Progenitor cell of endocrine pancreas (in vitro differentiated cells): ENCODE measurements at places on chromosomes 2 and 18.

GRCh38 chr2:210577263-210578071 lies 21.1 kb downstream of the CPS1 start:
- DNase-seq, result no peak

DNA sequence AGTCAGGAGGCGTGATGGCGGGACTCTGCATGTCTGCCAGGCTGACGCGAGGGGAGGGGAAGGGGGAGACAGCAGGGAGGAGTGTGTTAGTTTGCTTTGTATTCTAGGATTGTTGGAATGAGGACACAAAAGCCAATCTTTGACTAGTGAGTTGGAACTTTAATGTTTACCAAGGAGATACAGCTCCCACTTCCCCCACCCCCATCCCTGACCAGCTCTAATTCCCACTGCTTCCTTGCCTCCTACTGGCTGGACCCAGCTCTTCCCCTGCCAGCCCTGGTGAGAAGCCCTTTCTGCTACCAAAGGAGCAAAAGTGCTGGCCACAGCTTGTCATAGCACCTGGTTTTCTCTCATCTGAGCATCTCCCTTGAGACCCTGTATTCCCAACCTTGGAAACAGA lies 84.5 kb downstream of the CELF4 start:
- DNase-seq, result no peak

GRCh38 chr18:484749-485464 lies 15.6 kb downstream of the COLEC12 start:
- DNase-seq, result no peak

DNA sequence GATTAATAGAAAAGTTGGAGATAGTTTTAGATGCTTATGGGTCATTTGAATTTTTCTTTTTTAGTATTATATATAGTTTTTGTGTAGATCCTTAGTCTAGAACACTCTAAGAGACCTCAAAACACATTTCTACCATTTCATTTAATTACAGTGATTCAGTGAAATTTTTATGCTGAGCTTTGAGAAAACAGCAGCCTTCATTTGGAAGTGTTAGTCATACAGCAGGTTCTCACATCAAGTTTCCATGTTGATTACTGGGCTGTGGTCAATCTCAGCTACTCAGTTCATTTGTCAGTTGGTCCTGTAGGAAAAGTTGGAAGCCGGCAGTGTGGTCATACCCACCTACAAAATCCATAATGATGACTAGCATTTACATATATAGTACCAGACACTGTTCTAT lies 37.9 kb downstream of the MAP3K19 start:
- no peak for DNase-seq

- no peak for DNase-seq
Measured at GRCh38 chr18:75075016-75075305, 134.0 kb downstream of the PTGR3 start.

- no peak for DNase-seq
Measured at GRCh38 chr2:239475161-239476028, 74.6 kb upstream of the HDAC4 start.

DNA sequence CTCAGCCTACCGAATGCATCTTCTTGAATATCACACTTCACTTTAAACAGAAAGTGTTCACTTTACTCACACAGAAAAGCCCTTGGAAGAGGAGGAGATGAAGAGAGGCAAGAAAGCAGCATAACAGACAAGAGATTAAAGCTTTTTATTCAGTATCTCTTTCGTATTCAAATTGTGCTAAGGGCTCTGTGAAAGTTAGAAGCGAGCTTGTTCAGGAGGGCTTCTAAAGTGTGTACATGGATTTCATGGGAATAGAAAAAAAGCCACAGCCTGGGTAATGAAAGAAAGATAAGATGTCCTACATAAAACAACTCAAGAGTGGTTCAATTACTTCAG lies 531.9 kb downstream of the TMEM182 start:
- DNase-seq, result no peak

DNA sequence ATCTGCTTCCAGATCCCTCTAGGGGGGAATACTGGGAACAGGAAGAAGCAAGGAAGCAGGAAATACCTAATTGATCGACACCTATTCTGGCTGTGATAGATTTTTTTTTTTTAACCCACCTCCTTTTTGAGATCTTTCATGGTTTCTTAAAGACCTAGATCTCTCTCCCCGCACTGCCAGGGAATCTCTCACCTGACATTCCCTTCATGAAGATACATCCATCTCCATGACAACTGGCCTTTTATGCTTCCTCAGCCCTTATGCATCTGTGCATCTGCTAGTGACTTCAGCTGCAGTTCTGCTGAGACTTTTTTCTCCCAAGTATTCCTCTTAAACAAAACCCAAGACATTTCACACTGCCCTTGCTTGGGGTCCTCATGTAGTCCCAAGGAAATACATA lies 21.1 kb upstream of the CPO start:
- no peak for DNase-seq

GRCh38 chr18:14221689-14222088 lies 89.5 kb upstream of the ZNF519 start:
- DNase-seq, result no peak

DNA sequence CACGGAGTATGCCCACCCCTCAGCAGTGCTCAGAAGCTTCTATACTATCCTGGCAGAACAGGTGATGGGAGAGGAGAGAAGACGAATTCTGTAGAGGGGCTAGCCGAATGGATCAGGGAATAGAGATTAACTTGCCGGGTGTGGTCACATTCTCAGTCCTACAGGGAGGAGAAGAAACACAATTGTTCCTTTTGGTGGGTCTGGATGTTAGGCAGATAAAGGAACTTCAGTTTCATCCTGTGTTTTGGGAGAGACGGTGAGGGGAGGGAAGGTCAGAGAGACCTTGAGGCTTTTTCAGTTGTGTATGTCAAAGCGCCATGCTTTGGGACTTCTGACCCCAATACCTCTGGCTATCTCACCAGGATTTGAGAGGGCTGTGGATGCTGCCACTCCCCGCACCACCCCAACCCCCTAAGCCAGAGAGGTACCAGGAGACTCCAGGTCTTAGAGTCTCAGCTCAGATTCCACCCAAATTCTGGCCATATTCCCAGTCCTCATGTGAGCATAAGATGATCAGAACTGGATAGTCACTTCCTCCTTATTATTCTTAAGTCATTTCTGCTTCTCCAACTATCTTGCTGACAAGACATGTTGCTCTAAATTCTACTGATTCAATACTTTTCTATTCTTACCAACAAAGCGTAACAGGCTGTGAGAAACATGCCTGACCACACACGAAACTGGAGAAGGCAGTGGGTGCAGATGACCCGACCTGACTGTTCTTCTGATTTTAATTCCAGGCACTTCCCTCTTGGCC lies 2.3 kb upstream of the TMEM37 start:
- DNase-seq, result no peak

- DNase-seq, result no peak
Measured at GRCh38 chr2:190553254-190553653, 18.7 kb upstream of the NEMP2 start.

DNA sequence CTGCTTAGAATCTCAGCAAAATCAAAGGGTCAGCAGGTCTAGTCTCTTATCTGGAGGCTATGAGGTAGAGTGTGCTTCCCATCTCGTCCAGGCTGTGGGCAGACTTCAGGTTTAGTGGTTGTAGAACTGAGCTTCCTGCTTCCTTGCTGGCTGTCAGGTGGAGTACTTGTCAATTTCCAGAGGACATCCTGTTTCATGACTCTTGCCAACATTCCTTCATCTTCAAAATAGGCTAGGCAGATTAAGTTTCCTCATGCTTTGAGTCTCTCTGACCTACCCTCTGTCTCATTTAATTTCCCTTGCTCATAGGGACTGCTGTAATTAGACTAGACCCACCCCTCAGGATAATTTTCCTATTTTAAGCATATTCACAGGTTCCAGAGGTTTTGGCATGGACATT lies 562.6 kb downstream of the SPAG16 start:
- no peak for DNase-seq

DNA sequence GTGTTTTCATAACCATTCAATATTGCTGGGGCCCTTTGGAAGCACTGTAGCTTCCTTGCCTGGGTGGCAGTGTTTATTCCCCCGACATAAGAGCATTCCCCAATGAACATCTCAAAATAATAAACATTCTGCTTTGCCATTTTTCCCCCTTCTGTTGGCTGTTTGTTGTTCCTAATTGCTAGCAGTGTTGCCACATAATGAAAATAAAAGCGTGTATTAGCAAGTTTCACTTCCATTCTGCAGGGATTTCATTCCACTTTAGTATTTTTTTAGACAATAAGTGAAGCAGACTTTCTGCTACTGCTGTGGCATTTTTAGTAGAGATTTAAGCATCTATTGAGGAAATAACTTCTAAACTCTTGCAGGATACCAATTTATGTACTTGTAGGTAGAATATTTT lies 154.7 kb upstream of the GALNT13 start:
- DNase-seq, result no peak

DNA sequence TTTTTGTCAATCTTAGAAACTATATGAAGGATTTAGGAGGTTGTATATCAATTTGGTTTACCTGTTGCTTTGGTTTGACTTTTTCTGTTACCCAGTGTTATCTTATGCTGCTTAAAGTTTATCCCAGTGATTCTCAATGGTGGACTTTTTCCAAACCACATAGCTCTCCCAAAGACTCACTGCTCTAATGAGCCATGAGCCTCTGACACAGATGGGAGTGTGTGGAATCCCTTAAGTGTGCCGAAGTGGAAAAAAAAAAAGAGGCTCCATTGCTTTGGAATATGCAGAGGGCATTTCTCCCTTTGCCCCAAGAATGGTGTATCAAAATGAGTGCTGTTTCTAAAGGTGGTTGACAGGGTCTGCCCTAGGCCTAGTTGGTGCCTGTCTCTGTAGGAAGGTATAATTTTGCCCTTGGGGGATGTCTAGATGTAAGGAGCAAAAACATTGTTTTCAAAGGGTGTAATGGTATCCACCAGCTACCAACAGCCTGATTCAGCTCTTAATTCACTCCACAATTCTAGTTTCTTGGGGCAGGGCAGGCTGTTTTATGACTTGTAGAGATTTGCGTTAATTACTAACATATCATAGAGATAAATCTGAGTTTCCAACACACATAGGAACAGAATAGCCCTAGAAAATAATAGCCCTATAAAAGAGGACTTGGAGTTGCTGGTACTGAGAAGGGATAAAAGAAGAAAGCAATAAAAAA lies 64.3 kb upstream of the CYP26B1 start:
- no peak for DNase-seq

DNA sequence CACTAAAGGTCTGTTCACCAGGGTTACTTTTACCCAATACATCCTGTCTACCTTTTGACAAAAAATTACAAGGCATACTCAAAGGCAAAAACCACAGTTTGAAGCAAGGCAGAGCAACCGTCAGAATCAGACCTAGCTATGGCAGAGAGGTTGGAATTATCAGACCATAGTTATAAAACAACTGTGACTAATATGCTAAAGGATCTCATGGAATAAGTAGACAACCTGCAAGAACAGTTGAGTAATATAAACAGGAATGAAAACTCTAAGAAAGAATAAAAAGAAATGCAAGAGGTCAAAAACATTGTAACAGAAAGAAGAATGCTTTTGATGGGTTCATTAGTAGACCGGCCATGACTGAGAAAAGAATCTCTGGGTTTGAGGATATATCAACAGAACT lies 318.8 kb upstream of the KCNH7 start:
- no peak for DNase-seq

- DNase-seq, result no peak
Measured at GRCh38 chr2:58614219-58614618, 373.1 kb upstream of the FANCL start.

DNA sequence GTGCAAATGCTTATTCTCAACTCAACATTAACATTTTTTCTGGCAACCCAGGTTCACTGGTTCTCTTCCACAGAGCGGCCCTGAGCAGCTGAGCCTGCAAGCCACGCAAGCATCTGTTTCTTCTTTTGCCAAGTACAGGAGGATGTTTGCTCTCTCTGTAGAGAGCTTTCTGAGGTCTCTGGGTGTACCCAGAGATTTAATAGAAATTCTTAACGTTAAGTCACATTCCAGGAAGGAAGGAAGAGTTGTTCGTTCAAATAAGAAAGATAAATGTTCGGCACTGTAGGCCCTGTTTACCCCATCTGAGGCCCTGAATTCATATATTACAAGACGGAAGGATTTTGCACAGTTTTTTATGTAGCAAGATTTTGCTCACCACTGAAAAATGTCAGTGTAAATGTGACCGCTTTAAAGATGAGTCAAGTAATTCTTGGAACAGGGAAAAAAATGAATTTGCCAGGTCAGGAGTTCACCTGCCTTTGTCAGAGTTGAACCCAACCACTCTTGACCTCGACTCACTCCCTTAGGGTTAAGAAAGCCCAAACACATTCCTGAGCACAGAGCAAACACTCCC lies 30.1 kb downstream of the KCTD18 start:
- DNase-seq, result no peak

GRCh38 chr18:23970161-23971096 lies 44.1 kb upstream of the TTC39C start:
- no peak for DNase-seq

- no peak for DNase-seq
Measured at GRCh38 chr2:219369447-219369861, 18.3 kb downstream of the DNPEP start.

DNA sequence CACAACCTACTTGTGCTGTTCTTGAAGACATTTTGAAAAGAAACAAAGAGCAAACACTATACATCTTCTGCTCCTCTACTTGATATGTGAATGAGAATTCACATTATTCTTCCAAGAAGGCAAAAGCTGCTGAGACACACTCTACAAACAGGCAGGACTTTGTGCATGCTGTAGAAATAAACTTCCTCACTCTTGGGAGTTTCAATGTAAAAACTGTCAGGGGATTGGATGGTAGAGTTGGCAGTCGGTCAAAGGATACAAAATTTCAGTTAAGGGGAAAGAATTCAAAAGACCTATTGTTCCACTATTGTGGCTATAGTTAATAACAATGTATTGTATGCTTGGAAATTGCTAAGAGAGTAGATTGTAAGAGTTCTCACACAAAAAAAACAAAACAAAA lies 196.3 kb downstream of the MC4R start:
- no peak for DNase-seq

DNA sequence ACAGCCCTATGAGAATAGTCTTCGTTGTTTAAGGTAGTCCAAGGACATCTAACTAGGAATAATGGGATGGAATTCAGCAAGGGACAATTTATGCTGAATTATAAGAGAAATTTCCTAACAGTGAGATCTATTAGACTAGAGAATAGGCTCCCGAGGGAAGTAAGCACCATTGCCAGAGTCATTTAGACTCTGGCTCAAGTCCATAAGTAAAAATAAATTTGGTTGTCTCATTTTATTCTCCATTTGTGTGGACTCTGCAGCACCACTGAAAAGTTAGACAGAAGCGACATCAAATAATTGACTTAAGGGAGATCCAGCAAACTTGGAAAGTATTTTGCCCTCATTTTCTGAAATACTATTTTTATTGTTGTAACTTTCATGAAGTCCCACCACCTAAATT lies 129.3 kb upstream of the SMIM21 start:
- no peak for DNase-seq

- no peak for DNase-seq
Measured at GRCh38 chr2:9663008-9663879, 32.4 kb upstream of the YWHAQ start.

DNA sequence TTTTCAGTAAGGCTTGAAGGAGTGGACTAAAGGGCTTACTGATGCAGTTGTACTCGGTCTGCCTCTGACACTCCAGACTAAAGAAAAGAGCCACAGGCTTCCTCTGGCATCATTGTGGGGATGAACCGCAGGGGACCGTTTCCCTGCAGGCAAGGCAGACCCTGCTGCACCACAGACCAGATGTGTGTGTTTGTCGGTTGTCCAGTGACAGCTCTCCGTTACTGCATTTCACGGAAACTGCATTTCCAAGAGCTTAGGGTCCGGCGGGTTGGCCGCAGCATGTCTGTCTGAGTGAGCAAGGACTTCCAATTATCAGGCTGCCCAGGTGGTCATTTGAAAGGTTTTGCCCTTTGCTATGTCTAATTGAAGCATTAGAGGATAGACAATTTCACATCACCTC lies 98.1 kb downstream of the FAM210A start:
- no peak for DNase-seq
